ENCODE measurements at places on chromosomes 7 and 10. TPM values are rescaled to one million over a fixed set of nuclear protein-coding genes. Genes with fewer than 3 reads are reported as not detected.

Gene UTF1
- total RNA-seq: not detected

Gene HOXA4
- 2.0 TPM for total RNA-seq

Gene MMP21
- not detected for total RNA-seq

Gene ANKRD61
- 0.13 TPM for total RNA-seq

Gene TUBB8
- total RNA-seq: not detected

Gene PRLHR
- total RNA-seq: not detected

Gene EZH2
- total RNA-seq: 2.3 TPM

Gene FGFBP3
- 0.36 TPM for total RNA-seq

Gene SLC13A1
- total RNA-seq: not detected

Gene CPA2
- total RNA-seq: not detected

Gene RP9
- 4.4 TPM for total RNA-seq

Gene DYNC1I1
- 1.5 TPM for total RNA-seq

Gene SFTPA1
- not detected for total RNA-seq

Gene SPDYE16
- total RNA-seq: not detected

Gene STEAP4
- 5.9 TPM for total RNA-seq

Gene WEE2
- not detected for total RNA-seq

Gene STEAP1
- 62.2 TPM for total RNA-seq

Gene DENND2A
- 4.8 TPM for total RNA-seq

Gene STRIP2
- total RNA-seq: 2.2 TPM

Gene H2BK1
- not detected for total RNA-seq

Gene NXPH1
- total RNA-seq: not detected

Gene STEAP2
- total RNA-seq: 45.2 TPM

All from smooth muscle cell of the pulmonary artery (primary cell).